Hair follicle dermal papilla cell (primary cell): ENCODE measurements at places on chromosomes 12 and 14. TPM values are rescaled to one million over a fixed set of nuclear protein-coding genes. Genes with fewer than 3 reads are reported as not detected.

NOP9 gene
- 18.5 and 21.7 TPM in 2 replicates for total RNA-seq

TDRD9 gene
- 1.3 and 2.3 TPM in 2 replicates for total RNA-seq

DTX3 gene
- total RNA-seq: 19.8 and 21.3 TPM in 2 replicates

INSM2 gene
- not detected in 2 replicates for total RNA-seq

P2RX2 gene
- not detected in 2 replicates for total RNA-seq

MTA1 gene
- total RNA-seq: 55.7 and 65.2 TPM in 2 replicates

CCDC196 gene
- total RNA-seq: not detected in 2 replicates
